ENCODE measurements at places on chromosomes 11 and 22. TPM values are rescaled to one million over a fixed set of nuclear protein-coding genes. Genes with fewer than 3 reads are reported as not detected.
A peak's percentile ranks its signal among the peaks of the same experiment; 100 is the strongest.

DNA sequence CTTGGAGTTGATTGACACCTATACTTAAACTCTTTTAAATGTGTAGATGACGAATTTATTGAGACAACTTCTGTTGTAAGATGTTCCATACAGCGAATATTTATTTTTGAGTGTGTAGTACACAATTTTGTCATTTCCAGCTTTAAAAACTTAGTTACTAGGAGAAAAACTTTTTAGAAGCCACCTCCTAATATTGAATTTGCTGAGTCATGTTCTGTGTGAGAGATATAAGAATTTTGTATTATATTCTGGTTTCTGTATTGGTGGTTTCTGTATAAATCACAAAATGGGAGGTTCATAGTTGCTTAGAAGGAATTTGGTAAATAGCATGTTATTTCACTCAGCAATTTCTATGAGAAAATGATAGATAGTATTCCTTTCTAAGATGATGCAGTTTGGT lies 171.3 kb downstream of the WNT11 start:
- DNase-seq, result no peak

DNA sequence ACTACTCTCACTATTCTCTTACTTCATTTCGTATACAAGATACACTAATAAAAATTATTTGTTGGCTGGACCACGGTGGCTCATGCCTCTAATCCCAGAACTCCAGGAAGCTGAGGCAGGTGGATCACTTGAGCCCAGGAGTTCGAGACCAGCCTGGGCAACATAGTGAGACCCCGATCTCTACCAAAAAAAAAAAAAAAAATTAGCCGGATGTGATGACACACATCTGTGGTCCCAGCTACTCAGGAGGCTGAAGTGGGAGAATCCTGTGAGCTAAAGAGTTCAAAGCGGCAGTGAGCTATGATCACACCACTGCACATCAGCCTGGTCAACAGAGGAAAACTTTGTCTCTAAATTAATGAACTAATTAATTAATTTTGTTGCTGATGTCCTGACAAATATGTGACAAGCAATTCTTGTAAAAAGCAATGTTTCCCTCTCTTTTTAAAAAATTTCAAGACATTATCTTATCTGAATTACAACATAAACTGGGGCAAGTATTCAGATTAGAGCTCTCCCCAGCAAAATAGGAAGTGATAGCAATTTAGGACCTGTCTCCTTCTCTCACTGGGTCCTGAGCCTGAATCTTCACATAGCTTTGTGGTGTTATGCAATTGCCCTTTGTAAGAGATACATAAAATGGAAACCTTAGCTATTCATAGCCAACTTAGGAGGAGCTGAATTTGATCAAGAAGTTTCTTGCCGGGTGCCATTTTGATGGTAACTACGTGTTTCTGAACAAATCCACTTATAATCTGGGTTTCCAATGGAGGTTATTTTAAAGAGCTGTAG lies 17.6 kb upstream of the TMA7B start:
- no peak for DNase-seq

DNA sequence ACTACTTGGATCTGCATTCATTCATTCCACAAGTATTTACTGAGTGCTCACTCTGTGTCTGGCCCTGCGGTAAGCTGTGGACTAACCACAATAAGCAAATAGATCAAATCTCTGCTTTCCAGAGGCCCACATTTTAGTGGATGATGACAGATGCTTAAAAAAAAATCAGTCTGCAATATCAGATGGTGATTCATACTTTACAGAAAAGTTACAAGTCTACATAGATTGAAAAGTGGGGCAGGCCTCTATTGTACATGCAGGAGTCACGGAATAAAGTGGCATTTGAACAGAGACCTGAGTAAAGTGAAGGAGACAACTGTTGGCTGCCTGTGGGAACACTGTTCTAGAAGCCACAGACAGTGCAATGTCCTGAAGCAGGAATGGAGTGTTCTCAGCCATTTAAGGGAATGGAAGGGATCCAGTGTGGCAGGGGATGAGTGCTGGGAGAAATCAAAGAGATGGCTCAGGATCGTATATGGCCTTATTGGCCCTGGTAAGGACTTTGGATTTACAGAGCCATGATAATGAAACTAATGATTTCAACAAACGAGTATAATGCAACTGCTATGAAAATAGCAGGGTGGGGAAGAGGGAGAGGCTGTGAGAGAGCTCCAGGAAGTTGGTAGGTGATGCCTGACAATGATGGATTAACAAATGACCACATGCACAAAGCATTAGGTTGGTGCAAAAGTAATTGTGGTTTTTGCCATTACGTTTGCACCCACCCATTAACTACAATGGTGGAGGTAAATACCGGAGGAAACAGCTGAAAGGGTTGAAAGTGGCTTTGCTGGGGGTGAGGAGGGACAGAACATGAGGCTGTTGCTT lies 31.1 kb downstream of the TMEM45B start:
- no peak for DNase-seq

DNA sequence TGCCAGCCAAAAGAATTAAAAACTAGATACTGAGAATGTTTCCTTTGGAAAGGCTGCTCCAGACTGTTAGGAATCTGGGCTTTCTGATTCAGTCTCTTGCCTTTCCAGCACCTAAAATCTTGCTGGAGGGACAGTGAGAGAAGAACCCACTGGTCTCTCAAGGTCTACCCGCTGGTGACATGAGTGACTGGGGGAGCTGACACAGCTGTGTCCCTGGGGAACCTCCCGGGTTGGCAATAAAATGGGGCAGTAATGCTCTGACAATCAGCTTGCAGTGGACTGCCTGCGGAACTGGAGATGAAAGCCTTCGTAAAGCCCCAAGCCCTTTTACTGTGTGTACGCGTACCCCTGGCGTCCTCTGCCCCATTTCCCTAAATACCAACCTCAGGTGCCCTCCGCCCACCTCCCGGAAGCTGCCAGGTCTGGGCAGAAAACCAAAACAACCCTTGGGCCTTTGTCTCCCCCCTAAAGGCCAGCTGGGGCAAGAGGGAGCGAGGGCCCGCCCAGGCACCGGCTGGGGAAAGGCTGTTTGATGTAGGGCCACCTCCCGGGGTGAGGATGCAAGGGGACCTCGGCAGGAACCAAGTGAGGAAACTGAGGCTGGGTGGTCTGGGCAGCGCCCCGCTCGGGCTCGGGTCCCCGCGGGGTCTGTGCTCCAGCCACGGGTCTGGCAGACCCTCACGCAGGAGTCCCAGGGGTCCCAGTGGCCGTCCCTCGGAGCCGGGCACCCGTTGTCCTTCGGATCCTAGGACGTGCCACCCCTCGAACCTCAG lies 741 bp downstream of the CARS1 start:
- DNase-seq, result peak; percentile 23

DNA sequence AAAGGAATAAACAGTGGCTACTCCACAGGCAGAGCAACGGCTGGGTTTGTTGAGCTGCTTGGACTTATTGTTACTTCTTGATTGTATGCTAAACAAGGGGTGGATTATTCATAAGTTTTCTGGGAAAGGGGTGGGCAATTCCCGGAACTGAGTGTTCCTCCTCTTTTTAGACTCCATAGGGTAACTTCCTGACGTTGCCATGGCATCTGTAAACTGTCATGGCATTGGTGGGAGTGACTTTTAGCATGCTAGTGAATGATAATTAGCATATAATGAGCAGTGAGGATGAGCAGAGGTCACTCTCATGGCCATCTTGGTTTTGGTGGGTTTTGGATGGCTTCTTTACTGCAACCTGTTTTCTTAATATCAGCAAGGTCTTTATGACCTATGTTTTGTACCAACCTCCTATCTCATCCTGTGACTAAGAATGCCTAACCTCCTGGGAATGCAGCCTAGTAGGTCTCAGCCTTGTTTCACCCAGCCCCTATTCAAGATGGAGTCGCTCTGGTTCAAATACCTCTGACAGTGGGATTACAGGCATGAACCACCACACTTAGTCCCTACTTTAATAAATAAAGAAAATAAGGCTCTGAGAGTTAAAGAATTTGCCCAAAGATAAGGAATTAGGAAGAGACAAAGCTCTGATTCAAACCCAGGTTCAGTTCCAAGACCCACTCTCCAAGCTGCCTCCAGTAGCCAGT lies 65.6 kb upstream of the CLMP start:
- no peak for DNase-seq

DNA sequence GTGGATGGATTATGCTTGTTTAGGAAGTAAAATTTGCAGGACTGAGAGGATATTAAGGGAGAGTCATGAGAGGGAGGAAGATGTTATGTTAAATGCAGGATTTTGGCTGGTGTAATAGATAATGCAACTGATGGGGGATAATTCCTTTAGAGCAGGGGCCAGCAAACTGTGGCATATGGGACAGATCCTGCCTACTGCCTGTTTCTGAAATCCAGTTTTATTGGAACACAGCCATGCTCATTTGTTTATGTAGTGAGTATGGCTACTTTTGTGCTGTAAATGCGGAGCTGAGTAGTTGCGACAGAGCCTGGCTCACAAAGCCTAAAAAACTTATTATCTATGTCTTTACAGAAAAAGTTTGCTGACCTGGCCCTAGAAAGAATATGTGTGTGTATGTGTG lies 66.6 kb upstream of the MPPED2 start:
- DNase-seq, result no peak

- DNase-seq, result peak; percentile 59
These were observed at the start of gene ME3 for GRCh38 chr11:86672007-86672621. TSS of gene ME3 (minus strand) at chr11:86672616.

- peak; percentile 1 for DNase-seq
These were observed 1.2 kb downstream of the GUCY1A2 start for GRCh38 chr11:107017104-107017432.

GRCh38 chr22:20000246-20001081 lies 16.2 kb downstream of the ARVCF start:
- DNase-seq, result no peak

DNA sequence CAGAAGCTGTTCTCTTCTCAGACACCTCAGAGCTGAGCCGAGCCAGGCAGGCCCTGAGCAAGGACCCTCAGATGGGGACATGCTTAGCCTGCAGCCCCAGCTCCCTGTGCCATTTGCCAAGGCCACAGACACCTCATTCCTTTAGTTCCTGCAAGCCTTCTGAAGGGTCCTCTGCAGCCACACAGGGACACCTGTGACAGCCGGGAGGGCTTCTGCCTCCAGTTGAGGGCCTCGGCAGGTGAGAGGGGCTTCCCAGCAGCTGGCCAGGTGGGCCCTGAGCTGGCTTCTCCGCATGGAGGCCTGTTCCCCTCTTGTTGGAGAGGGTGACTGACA lies 18.2 kb downstream of the INCENP start:
- no peak for DNase-seq

- no peak for DNase-seq
These were observed 29.9 kb downstream of the SYN3 start for GRCh38 chr22:33028234-33028633.

The MOGAT2 gene
- total RNA-seq, result not detected

GRCh38 chr22:43151251-43152002 lies at the start of gene TSPO:
TSS of gene TSPO (plus strand) at chr22:43151559. CDS start at chr22:43159239, 7,680 bp downstream.
- peak; percentile 67 for DNase-seq

DNA sequence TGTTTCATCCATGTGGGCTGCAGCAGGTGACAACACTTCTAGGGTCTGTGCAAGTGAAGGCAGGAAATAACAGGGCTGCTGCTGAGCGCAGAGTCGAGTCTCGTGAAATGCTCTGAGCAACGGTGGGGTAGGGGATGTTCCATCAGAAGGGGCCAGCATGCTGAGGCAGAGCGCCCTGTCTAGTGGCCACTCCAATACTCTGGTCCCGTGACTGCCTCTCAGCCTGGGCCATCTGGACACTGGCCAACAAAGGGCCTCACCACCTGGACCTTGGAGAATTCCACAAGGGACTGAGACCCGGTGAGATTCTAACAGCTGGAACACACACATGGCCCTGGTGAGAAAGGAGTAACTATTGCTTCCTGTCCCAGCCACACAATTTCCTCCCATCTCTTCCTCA lies 375.7 kb downstream of the SHANK2 start:
- DNase-seq, result no peak

The USP2 gene
- 1.3 TPM for total RNA-seq

The INSC gene
- 0.36 TPM for total RNA-seq

DNA sequence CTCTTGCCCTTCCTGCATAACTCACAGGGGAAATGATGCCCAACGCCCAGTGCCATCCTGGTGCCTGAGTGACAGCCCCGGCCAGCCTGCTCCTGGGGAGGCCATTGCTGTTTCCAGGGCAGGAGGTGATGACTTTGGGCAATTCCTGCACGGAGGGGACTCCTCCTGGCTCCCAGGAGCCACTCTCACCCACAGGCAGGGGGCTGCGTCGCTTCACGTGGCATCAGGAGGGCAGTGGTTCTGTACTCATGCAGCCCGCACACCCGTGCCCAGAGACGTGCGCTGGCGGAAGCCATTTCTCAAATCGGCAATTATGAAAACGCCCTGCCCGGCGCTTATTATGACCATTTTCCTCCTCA lies 272.3 kb downstream of the CTTN start:
- no peak for DNase-seq

The GGT1 gene
- total RNA-seq, result 31.3 TPM

DNA sequence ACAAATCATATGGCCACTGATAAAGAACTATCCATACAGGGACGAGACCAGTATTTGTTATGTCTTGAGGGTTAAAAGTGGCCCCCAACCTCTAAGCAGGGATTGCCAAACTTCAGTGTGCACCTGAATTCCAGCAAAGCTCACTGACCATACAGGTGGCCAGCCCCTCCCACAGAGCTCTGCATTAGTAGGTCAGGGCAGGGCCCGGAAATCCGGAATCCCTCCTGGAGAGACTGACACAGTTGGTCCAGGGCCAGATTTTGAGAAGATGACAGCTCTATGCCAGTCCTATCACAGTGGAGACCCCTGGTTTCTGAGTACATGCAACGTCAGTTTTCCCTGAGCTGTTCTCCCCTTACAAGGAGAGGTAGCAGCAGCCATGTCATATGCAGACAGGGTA lies 20.8 kb downstream of the VPS37C start:
- DNase-seq, result no peak

The GUCY1A2 gene
- 0.04 TPM for total RNA-seq

GRCh38 chr11:116055064-116055463 lies 550.8 kb upstream of the CADM1 start:
- no peak for DNase-seq

The OR10S1 gene
- total RNA-seq, result not detected

The RNF169 gene
- 15.5 TPM for total RNA-seq

The ALKBH8 gene
- total RNA-seq, result 4.3 TPM

GRCh38 chr11:126764231-126764630 lies 236.3 kb downstream of the KIRREL3 start:
- DNase-seq, result no peak

GRCh38 chr22:26922806-26923205 lies 265.4 kb downstream of the MIAT start:
- no peak for DNase-seq

GRCh38 chr11:122159173-122159721 lies 43.2 kb upstream of the BLID start:
- DNase-seq, result no peak

- no peak for DNase-seq
These were observed at the start of gene PRODH for GRCh38 chr22:18935889-18936529. TSS of gene PRODH (minus strand) at chr22:18936293. CDS start at chr22:18936287, 6 bp downstream.
